ENCODE measurements at places on chromosomes 12 and 14.

DNA sequence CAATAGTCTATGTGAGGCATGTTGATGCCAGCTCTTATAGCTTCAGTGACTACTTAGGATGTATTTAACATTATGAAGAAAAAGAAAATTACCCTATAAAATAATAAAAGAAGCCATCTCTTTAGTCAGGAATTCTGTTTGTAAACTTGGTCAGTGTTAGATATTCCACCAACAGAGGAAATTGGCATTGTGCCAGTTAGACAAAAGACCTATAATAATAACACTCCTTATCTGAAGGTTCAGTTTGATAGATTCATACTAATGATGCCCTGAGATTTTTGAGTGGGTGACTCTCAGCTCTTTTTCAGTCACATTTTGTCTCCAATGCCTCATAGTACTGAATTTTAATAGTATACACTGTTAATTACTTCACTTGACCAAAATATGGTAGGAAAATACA lies 6.6 kb downstream of the SYT10 start:
- no peak for DNase-seq

GRCh38 chr14:76109087-76109880 lies 42.4 kb upstream of the GPATCH2L start:
- no peak for DNase-seq

DNA sequence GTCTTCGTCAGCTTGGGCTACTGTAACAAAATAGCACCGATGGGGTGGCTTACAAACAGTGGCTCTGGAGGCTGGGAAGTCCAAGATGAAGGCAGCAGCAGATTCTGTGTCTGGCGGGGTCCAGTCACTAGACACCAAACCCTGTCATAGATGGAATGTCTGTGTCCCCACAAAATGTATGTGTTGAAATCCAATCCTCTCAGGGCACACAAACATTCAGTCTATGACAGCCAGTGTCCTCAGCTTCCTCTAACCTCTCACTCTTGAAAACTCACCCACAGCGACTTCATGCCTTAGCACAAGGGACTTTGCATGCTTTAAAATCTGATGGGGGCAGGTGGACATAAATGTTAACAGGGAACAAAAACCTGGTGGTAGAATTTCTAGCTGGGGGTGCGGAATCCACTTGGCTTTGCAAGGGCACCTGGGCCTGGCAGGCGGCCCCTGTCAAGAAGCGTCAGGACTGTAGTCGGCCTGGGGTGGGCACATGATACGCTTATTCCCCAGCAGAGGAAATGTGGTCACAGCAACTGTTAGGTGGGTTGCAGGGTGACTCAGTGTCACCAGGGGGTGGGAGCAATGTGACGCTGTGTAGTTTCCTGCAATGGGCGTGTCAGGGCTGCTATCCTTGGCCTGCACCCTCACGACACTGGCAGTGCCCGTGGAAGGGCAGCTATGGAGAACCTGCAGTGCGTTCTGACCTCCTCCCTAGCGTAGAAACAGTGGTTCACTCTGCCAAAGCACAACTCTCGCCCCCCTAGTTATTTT lies 17.7 kb downstream of the RIN3 start:
- no peak for DNase-seq

- no peak for DNase-seq
Observed at GRCh38 chr14:91311284-91311662, 66.8 kb upstream of the GPR68 start.

DNA sequence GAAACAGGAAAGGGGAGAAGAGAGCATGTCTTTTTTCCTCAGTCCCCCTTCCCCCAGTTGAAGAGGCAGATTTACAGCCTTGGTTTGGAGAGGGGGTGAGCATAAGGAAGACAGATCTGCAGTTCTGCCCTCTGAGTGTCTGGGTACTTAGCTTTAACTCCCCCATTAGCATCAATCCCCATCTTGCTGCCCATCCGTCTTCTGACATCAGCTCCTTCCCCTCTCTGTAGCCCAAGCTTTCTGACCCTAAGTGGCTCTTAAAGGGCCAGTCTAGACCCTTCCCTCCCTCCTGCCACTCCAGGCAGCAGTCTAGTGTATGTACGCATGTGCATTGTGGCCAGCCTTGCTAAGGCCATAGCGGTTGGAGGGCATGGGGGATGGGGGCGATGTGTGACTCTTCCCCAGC lies 7.3 kb downstream of the GPR84 start:
- no peak for DNase-seq

GRCh38 chr12:53045696-53046045 lies 4.2 kb upstream of the TNS2 start:
- no peak for DNase-seq

DNA sequence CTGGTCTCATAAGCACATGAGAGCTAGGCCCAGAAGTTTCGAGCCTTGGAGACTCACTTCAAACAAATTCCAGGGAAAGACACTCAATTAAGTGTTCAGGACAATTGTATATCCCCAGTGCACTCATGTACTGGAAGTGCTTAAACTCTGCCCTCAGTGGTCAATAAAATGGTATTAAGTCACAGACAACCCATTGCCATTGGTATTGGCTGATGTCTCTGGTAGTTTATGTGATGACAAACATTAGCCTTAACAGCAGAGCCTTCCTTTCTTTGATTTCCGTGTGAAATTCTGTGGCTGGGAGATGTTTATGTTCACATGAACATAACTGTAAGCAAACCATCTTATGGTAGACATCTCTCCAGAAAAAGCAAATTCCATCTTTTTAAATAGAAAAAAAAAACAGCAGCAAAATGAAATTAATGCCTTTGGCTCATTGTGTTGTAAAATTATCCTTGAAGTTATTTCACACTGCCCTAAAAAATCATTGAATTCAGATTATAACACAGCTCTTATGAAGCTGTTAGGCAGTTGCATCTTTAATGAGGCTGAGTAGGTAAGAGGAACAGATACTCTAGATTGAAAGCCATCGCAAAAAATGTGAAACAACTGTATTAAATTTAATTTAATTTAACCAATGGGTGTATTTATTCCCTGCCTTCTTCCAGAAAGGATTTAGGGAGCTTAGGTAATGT lies 216.2 kb upstream of the PLEKHG7 start:
- no peak for DNase-seq

DNA sequence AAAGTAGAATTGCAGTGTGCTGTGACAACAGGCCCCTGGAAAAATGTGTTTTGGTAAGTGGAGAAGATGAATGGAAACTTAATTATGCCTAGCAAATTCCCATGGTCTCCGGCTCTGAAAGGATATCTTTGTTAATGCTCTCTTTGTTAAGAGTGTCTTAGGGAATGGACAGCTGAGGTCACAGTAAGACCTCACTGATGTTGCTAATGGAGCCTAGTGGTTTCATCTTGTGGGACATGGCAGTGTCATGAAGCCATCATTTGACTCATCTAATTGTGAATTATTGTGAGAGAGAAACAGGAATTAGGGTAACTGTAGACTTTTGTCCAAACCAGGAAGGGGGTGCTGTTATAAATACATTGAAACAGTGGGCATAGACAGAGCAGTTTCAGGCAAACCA lies 330.3 kb downstream of the TMTC2 start:
- no peak for DNase-seq

DNA sequence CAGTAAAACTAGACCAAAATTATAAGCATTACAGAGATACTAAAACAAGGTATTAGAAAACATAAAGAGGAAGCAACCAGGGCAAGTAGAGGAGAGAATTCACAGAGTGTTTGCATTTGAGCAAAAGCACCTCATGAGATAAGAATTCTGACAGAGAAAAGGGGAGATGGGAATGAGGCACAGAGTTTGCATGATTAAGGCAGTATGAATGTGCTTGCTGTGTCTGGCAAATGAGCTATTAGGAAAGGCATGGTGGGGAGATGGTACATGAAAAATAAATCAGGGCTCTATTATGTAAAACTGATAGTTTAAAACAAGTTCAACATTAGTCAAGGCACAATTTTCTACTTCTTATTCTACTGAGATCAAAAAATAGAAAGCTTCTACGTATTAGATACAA lies 23.1 kb downstream of the GARIN6 start:
- DNase-seq, result peak; percentile 5

DNA sequence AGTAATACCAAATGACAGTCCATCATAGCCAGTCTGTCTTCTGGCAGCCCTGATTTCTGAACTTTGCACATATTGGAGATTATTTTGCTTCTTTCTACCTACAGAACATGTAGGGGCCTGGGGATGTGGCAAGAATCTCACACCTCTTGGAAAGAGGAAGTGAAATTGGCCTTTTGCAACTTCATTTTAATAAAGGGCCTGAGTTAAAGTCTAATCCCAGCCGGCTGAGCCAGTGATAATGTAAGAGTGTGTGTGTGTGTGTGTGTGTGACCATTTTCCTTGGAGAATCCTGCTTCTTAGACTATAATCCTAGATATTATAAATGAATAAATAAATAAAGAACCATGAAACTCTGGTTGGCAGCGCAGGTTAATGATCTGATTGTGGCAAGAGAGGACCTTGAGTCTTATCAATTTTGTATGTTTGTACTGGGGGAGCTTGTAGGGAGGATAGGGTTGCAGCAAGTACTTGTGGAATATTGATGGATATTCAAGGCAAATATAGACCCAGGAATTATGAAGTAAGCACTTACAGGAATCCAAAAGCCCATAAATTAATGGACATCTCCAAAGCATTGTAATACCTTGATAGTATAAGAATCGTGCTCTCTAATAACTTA lies 233.2 kb upstream of the AMIGO2 start:
- DNase-seq, result no peak

- DNase-seq, result no peak
Observed at GRCh38 chr12:108969622-108970021, 51.2 kb downstream of the SVOP start.

DNA sequence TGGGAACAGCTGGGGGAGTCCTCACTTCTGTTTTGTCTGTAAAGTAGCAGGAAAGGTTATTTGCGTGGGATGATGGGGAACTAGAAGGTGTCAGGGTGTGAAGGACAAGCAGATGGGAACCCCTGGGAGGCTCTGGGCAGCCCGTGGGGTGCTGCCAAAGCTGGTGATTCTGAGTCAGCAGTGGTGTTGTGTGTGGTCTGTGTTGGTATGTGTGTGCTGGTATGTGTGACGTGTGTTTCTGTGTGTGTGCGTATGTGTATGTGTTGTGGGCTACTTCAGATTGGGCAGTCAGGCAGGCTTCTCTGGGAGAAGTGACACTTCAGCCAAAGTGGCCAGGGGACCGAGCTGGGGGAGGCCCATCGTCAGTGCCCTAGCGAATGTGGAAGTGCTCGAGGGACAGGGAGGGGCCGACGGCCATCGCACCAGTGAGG lies 15.3 kb upstream of the BDKRB2 start:
- no peak for DNase-seq

DNA sequence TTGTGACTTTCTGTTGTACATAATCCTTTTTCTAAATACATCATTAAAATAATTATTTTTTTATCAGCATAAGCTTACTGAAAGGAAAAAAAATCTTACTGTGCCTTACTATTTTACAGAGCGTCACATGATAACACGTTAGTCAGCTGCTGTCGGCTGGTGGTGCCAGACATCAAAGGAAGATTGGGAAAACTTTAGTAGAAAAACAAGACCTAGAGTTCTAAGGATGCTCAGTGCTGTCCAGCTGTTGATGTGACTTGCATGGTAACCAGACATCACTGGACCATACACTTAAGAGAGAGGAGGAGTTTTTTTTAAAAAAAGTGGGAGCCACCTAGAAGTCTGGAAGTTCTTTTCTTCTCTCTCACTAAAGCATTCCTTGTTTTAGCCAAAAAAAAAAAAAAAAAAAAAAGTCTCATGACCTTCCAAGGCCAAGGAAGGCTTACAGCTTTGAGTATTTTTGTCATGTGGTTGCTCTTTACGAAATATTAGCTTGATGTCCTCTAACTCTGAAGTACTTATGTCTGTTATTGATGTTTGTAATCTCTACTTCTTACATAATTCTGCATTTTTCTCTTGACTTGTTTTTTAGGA lies 4.5 kb downstream of the RASSF8 start:
- DNase-seq, result no peak

GRCh38 chr12:110269622-110270124 lies 11.4 kb upstream of the ATP2A2 start:
- no peak for DNase-seq

DNA sequence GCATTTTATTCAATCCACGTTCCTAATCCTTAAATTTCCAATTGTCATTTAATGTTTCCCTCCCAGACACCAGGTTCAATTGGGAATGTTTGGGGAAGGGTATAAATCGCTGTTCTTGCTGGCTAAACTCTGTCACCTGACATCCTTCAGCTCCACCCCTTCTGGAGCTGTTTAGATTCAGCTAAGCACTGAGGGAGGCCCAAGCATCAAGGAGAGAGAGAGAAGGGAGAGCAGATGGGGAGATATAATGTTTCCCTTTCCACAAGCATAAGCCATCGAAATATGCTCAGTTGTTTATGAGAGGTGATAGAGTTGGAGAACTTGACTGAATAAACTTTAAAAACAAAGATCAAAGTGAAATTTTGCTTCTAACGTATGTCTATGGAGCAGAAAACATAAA lies 1.8 kb downstream of the ABCC9 start:
- no peak for DNase-seq

- DNase-seq, result no peak
Observed at GRCh38 chr12:106987846-106988245, 900 bp upstream of the MTERF2 start.
